Activated CD8-positive, alpha-beta memory T cell treated with anti-CD3 and anti-CD28 coated beads for 24 hours (primary cell): ENCODE measurements at places on chromosomes 5 and 9.

- DNase-seq = no peak
These were observed 514.7 kb downstream of the MTRR start for GRCh38 chr5:8383616-8384015.

GRCh38 chr9:97310896-97311295, 3.4 kb downstream of the CCDC180 start:
- no peak for DNase-seq

DNA sequence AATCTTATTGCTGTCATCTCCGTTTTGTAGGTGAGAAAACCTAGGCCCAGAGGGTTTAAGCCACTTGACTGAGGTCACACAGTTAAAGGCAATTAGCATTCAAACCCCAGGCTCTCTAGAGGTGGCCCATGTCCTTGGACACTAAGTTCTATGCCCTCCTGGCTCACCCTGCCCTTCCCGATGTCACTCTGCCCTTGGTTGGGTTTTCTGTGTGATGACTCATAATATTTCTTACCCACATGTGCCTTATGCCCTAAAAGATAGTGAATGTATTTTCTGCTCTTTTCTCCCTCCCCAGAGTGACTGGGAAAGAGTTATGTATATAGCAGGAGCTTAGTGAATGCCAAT, 174.5 kb upstream of the PITX1 start:
- peak; percentile 15 for DNase-seq

DNA sequence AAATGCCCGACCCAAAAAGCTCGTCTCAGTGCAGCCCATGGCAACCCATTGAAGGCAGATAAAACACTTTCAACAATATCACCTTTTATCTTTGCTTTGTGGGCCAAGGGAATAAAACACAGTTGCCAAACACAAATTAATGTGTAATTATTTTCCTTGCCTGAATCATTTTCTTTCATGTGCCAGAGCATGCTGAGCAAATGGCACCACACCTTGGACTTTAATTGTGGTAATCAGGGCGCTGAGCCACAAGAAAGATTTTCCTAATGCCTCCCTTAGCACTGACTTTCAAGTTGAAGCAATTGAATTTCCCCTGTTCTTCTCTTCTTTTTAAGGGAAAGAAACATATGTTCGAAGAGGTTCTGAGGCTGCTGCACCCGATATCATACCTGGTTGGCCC, 297.1 kb upstream of the MSX2 start:
- no peak for DNase-seq

GRCh38 chr5:172186114-172186695, 1.8 kb downstream of the STK10 start:
- DNase-seq = peak; percentile 57

DNA sequence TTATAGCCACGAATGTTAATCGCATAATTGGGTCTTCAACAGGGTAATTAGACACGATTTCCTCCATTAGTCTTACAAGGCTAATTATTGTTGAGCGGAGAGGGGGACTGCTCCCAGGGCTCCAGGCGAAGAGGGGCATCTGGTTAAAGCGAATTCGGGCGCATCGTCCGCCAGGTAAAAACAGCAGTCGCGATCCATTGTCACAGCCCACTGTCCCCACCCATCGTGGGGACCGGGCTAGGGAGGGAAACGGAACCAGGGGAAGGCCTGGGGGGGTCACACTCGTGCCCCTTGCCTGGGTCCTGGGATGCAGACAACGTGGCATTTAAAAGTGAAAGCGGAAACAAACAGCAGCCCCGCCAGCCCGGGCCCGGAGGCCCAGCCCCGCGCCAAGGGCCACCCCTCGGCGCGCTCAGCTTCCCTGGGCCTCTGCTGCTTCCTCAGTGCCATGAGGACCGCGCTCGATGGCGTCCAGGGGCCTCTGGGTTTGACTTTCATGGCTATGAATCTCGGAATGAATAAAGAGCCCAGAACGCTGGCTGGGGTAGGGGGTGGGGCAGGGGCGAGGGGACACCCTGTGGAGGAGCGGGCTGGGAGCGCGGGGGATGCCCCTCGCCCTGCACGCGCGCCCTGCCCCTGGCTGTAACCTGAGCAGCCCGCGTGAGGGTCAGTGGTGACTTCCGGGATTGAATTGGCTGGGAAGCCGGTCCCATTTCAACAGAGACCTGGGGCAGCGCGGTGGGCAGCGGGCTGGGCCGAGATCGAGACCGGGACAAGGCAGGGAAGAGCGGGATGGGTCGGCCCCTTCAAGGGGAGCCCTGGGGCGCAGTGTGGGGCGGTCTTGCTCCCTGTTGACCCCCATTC, 99.9 kb downstream of the GTF3C4 start:
- DNase-seq = peak; percentile 89

- no peak for DNase-seq
These were observed 222.3 kb downstream of the PBX3 start for GRCh38 chr9:125969462-125969861.
